ENCODE measurements at places on chromosomes 7 and 10.

DNA sequence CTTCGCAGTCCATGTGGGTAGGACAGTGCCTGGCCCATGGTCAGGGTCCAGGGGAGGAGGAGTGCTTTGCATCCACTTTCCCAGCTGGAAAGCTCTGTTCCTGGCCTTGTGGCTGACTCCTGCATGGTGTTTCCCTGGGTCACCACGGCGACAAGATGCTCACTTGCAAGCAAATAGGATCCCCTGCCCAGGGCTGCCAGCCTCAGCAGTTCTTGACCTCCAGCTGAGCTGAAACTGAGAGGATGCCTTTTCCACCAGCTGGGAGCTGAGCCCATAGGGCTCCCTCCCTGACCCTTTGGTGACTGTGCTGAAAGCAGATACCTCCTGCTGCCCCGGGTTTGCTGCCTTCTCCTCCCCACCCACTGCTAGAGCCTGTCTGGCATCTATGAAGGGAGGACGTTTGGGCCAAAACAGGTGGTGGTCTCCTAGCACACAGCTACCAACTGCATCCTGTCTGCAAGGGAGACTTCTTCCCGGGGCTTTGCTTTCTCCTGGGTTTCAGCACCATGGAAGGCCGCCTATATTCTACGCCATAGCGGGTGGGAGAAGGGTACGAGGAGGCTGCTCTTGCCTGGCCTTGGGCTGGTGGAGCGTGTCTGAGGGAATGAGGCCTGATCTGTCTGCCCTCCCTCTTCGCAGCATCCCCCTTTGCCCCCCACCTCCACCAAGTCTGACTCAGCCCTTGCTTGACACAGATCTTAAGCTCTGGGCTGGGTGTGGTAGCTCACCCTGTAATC lies 34.4 kb downstream of the UBTD1 start:
- no peak overlapping the region for H3K27ac ChIP-seq
- no peak overlapping the region for H3K4me3 ChIP-seq
- H3K27me3 ChIP-seq, result no peaks in the 10 kb centered on the region
- H3K36me3 ChIP-seq, result no peaks in the 10 kb centered on the region

DNA sequence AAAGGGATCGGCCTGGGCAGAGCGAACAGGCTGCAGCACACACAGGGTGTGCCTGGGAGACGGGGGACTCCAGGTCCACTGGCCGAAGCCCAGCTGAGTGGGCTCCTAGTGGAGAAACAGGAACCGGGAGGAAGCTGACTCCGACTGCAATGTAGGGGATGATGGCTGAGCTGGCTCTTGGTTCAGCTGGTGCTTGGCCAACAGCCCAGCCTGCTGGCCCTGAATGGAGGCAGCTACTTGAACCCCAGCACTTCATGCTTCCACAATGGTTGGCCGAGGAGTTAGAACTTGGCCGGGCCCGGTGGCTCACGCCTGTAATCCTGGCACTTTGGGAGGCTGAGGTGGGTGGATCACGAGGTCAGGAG lies 27.0 kb upstream of the FRAT2 start:
- H3K27me3 ChIP-seq, result no peaks in the 10 kb centered on the region
- no peaks in the 10 kb centered on the region for H3K4me1 ChIP-seq
- H3K27ac ChIP-seq, result no peak overlapping the region
- H3K36me3 ChIP-seq, result no peaks in the 10 kb centered on the region

GRCh38 chr10:119441921-119442757 lies 100.4 kb downstream of the RGS10 start:
- no peak for DNase-seq
- H3K27ac ChIP-seq, result peak overlapping the region; percentile 58
- no peaks in the 10 kb centered on the region for H3K27me3 ChIP-seq
- no peak overlapping the region for H3K4me3 ChIP-seq
- H3K4me1 ChIP-seq, result peaks cover 57% of the 10 kb centered on the region

DNA sequence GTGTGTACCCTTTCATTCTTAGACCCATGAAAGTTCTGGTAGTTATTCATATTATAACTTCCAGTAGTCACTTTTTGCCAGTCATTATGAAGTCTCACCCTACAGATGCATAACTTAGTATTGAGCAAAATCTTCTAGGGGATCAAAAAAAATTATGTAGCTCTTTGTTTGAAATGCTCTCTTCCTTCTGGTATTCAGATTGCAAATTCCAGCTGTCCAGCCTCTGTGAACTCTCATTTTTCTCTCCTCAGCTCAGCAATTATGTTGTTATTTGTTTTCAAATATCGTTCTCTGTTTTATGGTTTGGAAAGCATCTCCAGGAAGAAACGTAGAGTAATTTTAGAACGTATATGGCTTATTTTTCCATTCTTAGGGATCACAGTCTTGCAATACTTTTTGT lies 442.5 kb downstream of the SEMA3D start:
- H3K27ac ChIP-seq, result no peak overlapping the region
- no peaks in the 10 kb centered on the region for H3K27me3 ChIP-seq
- no peak overlapping the region for H3K4me3 ChIP-seq
- H3K4me1 ChIP-seq, result no peaks in the 10 kb centered on the region
- DNase-seq, result no peak

GRCh38 chr7:6438427-6438826 lies 9.3 kb downstream of the DAGLB start:
- no peaks in the 10 kb centered on the region for H3K27me3 ChIP-seq
- H3K4me3 ChIP-seq, result no peak overlapping the region
- H3K4me1 ChIP-seq, result no peaks in the 10 kb centered on the region
- no peaks in the 10 kb centered on the region for H3K36me3 ChIP-seq

DNA sequence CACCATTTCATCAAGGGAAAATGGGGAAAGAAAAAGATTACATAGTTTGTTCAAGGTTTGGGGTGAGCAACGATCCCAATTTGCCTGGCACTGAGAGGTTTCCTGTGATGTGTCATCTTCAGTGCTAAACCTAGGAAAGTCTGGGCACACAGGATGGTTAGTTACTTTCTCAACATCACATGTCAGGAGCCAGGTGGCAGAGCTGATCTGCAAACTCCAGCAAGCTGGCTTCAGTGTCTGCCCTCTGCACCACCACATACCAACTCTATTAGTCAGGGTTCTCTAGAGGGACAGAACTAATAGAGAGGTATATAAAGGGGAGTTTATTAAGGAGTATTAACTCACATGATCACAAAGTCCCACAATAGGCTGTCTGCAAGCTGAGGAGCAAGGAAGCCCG lies 11.3 kb downstream of the ADAM12 start:
- H3K36me3 ChIP-seq, result no peaks in the 10 kb centered on the region
- no peaks in the 10 kb centered on the region for H3K27me3 ChIP-seq
- DNase-seq, result no peak
- H3K27ac ChIP-seq, result no peak overlapping the region
- H3K4me3 ChIP-seq, result no peak overlapping the region

DNA sequence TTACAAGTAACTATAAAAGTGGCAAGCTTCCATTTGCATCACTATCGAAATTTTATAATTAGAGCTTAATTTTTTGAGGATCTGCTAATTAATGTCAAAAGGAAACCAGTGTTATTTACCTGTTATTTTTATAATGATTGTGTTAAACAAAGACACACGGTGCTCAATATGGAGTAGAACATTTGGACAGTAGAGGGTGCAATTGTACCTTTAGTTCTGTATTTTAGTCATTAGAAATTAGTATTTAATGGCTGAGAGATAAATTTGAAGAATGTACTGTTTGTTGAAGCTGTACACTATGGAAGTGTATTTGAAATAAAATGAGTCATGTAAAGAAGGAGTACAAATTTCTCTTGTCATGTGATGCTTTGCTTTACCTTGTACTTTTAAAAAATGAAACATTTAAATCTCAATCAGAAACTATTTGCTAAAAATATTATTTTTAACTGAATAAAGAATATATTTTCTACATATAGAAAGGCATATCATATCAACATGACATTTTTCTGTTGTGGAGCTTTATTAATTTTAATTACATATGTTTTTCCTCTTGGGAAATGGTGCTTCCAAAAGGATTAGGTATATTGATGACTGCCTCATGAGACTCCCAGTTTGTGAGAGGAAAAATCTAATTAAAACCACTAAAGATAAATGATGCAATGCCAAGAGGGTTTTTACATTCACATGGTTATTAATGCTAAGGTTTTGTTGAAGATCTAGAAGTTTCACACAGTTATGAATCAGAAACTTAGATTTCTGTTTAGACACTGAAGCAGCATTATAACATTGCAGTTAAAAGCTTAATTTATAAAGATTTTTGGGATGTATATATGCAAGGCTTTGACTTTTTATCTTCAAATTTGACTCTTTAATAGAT lies 10.4 kb upstream of the PRKG1 start:
- no peaks in the 10 kb centered on the region for H3K4me1 ChIP-seq
- H3K27me3 ChIP-seq, result no peaks in the 10 kb centered on the region
- no peak overlapping the region for H3K27ac ChIP-seq
- no peak overlapping the region for H3K4me3 ChIP-seq
- no peak for DNase-seq
- no peaks in the 10 kb centered on the region for H3K36me3 ChIP-seq

GRCh38 chr7:25895792-25896171 lies 256.2 kb upstream of the NFE2L3 start:
- no peak overlapping the region for H3K27ac ChIP-seq
- H3K36me3 ChIP-seq, result no peaks in the 10 kb centered on the region
- H3K27me3 ChIP-seq, result peaks cover 41% of the 10 kb centered on the region
- peaks cover 16% of the 10 kb centered on the region for H3K4me1 ChIP-seq
- no peak for DNase-seq
- no peak overlapping the region for H3K4me3 ChIP-seq

DNA sequence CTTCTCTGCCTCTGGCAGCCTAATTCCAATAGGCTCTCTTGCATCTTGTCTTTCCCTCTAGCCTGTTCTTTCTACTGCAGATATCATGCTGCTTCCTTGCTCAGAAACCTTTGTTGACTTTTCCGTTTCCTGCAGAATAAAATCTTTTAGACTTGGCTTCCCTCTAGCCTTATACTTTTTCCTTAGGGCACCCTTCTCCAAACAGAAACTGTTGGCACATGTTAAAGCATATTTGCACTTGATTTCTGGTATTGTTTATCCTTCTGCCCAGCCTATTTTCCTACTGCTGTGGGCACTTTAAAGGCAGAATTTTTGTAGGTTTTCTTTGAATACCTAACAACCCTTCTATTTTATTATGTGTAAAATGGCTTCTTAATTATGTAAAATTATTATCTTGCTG lies 4.6 kb downstream of the GNAI1 start:
- DNase-seq, result no peak
- H3K27me3 ChIP-seq, result no peaks in the 10 kb centered on the region
- H3K27ac ChIP-seq, result no peak overlapping the region
- no peaks in the 10 kb centered on the region for H3K36me3 ChIP-seq
- H3K4me3 ChIP-seq, result no peak overlapping the region

GRCh38 chr7:3538041-3538440 lies 237.0 kb downstream of the SDK1 start:
- H3K4me3 ChIP-seq, result no peak overlapping the region
- DNase-seq, result no peak
- no peak overlapping the region for H3K27ac ChIP-seq
- no peaks in the 10 kb centered on the region for H3K36me3 ChIP-seq

DNA sequence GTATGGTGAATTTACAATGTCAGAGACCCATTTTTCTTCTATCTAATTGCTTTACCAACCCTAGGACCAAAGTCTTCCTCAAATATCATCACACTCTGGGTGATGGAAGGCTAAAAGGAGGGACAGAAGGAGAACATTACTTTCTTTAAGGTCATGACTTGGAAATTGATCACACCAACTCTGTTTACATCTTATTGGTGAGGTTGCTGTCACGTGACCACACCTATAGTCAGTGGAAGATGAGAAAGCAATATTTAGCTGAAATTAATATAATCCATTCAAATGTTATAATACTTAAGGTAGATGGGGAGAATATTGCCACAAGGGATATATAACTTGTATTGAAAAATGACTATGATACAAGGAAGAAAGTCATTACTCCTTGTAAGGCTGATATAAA lies 183.6 kb upstream of the SMIM30 start:
- H3K27me3 ChIP-seq, result no peaks in the 10 kb centered on the region
- no peak overlapping the region for H3K27ac ChIP-seq
- no peaks in the 10 kb centered on the region for H3K36me3 ChIP-seq
- DNase-seq, result no peak
- no peak overlapping the region for H3K4me3 ChIP-seq
- no peaks in the 10 kb centered on the region for H3K4me1 ChIP-seq

DNA sequence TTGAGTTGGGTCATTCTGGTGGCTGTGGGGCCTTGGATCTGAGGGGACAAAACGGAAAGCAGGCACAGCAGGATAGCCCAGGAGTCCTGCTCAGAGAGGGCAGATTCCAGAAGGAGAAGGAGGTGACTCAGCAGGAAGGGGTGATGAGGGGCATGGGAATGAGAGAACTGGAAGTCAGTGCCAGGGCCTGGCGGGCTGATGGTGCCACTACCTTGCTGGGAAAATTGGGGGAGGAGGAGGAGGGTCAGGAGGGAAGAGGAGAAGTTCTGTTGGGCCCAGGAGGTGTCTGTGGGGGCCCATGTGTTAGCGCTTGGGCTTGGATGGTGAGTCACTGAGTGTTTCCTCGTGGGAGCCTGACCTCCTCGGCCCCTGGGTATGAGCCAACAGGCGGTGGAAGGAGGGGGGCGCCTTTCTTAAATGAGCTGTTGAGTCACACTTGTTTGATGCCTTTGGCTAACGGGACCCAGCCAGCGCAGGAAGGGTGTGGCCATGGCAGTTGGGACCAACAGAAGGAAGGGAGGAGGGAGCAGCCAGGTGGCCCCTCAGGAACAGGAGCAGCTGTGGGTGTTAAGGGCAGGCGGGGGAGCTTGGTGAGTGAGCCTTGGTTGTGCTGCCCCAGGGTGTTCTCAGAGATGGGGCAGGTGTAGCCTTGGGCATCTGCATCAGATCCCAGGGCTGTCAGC lies 130.0 kb upstream of the BTBD16 start:
- no peak overlapping the region for H3K4me3 ChIP-seq
- DNase-seq, result peak; percentile 90
- H3K4me1 ChIP-seq, result peaks cover 3% of the 10 kb centered on the region
- no peaks in the 10 kb centered on the region for H3K27me3 ChIP-seq

DNA sequence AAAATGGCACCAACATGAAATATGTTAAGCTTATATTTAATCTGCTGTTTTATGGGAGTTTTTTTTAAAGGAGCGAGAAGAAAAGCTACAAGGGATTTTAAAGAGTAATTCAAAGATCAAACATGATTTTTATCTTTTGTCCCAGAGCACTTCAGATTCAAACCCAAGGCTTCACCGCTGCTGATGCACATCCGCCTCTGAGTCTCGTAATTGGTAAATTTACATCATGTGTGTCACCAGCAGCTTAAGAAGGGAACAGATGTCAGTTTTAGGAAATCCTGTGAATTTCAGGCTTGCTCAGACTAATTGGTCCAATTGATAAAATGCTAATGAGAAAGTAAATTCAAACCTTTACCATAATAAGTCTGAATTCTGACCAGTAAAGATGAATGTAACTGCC lies 406.3 kb downstream of the GFRA1 start:
- DNase-seq, result no peak
- no peaks in the 10 kb centered on the region for H3K4me1 ChIP-seq
- H3K27ac ChIP-seq, result no peak overlapping the region
- no peaks in the 10 kb centered on the region for H3K36me3 ChIP-seq

DNA sequence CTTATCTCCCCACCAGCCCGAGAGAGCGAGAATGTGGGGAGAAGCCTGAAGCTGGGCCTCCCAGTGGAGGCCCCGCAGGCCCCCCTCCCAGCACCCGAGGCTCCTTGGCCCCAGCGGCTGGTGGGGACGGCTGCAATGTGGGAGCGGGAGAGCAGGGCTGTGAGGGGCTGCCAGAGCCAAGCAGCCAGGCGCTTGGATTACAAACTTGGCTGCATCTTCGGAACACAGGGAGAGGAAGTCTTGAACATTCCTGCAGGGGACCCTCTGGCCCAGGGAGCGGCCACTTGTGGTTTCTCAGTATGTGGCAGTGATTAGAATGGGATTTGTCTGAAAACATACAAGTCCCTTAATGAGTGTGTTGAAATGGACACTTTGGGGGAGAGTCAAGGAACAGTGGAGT lies 23.2 kb downstream of the ELN start:
- no peaks in the 10 kb centered on the region for H3K4me1 ChIP-seq
- H3K27ac ChIP-seq, result no peak overlapping the region
- no peak for DNase-seq

Measured in tibial nerve (tissue), 4 donors.